ENCODE measurements at places on chromosomes 4 and X. TPM values are rescaled to one million over a fixed set of nuclear protein-coding genes. Genes with fewer than 3 reads are reported as not detected.

MAGEA2B gene
- not detected for total RNA-seq

- DNase-seq, result no peak
Observed at GRCh38 chrX:70013466-70014381, 36.0 kb downstream of the AWAT2 start.

CITED1 gene
- not detected for total RNA-seq

GAGE12F gene
- not detected for total RNA-seq

DNA sequence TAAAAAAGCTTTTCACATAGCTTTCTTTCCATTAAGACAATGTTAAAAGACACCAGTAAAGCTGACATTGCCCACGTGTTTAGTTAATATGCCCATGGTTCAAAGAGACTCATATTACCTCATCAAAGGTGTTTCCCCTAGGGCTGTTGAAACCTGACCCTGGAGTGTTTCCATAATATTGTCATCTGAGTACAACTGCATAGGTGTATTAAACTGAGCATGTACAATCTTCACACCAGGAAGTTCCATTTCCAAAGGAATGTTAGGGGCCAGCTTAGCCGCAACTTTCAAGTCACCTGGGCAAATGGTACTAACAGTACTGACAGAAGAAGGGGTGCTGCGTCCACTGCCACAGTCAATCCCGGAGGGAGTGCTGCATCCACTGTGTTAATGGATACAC lies 27.1 kb downstream of the PDLIM3 start:
- no peak for DNase-seq

AKAP14 gene
- not detected for total RNA-seq
